ENCODE measurements at places on chromosomes 12 and 14.

DNA sequence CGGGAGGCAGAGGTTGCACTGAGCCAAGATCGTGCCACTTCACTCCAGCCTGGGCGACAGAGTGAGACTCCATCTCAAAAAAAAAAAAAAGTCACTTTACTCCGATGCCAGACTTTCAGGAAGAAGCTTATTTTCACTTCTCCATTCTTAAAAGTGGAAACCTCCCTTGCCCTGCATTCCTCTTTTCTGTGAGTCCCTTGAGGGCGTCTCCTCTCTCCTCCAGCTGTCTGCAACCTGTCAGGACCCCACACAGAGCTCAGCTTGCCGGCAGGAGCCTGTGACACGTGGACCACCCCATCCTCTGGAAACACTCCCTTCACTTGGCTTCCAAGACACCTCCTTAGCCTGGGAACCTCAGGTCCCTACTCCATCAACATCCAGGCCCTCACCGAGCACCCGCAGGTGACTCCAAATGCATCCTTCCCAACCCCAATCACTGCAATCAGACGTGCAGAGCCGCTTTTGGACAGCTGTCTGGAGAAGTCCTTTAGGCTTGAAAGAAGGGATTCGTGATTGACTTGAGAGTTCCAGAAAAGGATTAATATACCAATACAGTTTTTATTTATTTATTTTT, 34.3 kb downstream of the SLC15A4 start:
- no peak for DNase-seq

DNA sequence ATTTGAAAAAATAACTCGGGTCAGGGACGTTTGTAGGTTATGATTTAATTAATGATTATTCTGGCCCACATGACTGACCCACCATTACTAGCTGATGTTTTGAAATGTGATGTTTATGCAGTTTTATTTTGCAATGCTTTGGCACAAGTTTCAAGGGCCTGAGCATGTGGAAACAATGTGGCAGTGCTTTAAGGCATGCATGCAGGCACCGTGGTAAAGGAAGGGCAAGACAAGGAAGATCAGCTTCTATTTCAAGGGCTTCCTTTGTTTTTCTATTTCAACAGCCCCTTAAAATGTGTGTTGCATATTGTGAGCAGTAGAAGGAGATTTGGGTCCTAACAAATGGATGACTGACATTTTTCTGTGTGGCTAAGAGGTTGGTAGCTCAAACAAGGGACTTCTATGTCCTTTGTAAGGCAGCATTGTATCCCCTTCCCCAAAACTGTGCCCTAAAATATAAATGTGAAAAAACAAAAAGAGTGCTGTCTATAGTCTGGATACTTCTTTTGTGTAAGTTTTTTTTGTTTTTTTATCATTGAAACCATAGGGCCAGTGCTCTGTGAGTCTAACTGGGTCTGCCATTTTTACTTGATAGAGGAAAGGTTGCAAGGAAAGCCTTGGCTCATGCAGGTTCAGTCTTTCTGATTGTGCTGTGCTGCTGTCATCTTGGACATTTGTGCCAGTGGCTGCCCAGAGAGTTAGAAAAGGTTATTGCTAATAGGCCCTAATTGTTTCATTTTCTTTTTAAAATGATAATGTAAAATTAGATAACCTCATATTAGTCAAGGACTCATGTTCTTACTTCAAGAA, 103.5 kb downstream of the FGD4 start:
- peak; percentile 94 for DNase-seq

DNA sequence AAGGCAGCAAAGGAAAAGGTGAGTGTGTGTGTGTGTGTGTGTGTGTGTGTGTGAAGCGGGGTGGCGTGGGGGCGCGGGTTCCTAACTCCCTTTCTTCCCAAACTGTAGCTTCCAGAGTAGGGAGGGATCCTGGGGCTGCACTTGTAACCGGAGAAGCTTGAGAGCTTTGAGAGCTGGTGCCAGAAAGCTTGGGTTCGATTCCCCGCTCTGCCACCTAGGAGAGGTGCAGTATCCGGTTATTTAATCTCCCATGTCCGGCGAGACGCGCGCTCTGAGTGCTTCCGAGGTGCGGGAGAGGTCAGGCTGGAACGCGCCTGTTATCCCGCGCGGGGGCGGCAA, 7.2 kb upstream of the RACGAP1 start:
- no peak for DNase-seq

GRCh38 chr14:68857516-68858070, 64.7 kb upstream of the ZFP36L1 start:
- no peak for DNase-seq

DNA sequence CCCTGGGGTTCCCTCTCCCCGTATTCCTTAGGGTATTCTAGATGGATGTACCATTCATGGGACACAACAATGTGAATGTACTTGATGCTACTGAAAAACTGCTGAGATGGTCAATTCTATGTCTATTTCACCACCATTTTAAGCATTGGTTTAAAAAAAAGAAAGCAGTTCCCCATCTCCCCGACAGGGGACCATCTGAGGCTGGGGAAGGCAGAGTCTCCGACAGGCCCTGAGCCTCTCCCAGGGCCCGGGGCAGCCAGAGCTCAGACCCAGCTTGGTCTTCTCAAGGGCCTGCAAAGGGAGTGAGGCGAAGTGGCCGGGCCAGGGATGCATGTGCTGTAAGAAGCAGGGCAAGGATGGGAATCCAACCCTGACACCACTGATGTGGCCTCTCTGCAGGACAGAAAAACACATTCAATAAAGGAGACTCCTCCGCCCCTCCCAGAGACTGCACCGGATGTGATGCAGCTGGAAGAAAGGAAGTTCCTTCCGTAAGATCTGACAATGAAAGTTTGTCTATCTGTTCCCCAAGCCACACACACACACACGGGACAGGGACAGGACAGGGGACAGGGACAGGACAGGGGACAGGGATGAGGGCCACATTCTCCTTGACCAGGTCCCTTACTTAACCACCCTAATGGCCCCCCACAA, 234.1 kb downstream of the BCL11B start:
- DNase-seq, result no peak

- DNase-seq, result peak; percentile 38
These were observed 5.3 kb downstream of the LRP1-AS start for GRCh38 chr12:57142121-57142520.

- no peak for DNase-seq
These were observed 277.9 kb upstream of the DCN start for GRCh38 chr12:91460469-91460868.

GRCh38 chr14:70655110-70655826, 13.6 kb downstream of the TTC9 start:
- peak; percentile 10 for DNase-seq

DNA sequence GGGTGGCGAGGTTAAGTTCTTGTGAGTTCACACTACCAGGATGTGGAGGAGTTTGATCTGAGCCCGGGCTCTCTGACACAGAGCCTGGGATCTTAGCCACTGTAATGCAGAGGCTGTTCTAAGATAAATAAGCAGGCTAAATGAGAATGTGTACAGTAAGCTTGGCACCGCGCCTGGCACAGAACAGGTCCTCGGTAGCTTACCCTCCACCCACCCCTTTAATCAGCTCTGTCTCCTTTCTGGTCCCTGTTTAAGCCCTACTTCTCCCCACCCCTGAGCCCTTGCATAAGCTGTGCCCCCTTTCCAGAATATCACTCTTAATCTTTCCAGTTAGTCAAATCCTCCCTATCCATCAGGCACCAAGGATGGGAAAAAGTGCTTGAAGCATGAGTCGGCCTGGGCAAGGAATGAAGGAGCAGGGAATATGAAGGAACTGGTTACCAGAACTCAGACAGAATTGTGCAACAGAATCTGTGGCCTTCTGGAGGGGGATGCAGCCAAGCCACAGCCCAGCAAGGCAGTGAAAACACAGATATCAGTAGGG, 32.8 kb upstream of the CMKLR1 start:
- peak; percentile 45 for DNase-seq

DNA sequence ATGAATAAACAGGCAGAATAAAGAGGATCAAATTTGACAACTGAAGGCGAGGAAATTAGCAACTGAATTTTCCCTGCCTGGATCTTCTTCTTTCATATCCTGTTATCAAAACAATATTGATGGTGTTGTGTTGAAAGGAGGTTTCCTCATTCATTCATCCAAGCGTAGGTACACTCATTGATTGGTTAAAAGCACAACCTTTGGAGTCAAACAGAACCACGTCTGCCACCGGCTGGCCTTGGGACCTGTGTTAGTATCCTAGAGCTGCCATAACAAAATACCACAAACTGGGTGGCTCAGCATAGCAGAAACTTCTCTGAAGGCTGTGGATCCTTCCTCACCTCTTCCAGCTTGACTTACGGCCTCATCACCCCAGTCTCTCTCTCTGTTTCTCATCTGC, 268.6 kb upstream of the PWP1 start:
- no peak for DNase-seq

- DNase-seq, result no peak
These were observed 106.0 kb downstream of the CCDC91 start for GRCh38 chr12:28296287-28296686.

- DNase-seq, result no peak
These were observed 130.9 kb downstream of the DENND5B start for GRCh38 chr12:31460024-31460423.

- DNase-seq, result no peak
These were observed 1.0 kb downstream of the MPHOSPH9 start for GRCh38 chr12:123231931-123232330.

DNA sequence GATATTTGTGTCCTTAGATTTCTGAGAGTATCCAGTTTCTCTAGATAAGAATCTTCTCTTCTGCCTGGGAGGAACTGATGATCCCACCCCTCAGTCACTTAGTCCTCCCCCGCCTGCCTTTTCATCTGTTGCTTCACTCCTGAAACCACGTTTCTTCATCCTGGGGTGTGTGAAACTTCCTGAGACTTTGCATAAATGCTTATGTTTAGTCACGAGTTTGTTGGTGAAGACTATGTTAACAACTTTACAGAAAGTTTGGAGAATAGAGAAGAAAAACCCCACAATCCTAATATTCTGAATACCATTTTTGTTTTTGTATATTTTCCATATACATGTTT, 33.2 kb downstream of the MARK3 start:
- peak; percentile 85 for DNase-seq

GRCh38 chr12:67173258-67173657, 95.9 kb upstream of the CAND1 start:
- no peak for DNase-seq

DNA sequence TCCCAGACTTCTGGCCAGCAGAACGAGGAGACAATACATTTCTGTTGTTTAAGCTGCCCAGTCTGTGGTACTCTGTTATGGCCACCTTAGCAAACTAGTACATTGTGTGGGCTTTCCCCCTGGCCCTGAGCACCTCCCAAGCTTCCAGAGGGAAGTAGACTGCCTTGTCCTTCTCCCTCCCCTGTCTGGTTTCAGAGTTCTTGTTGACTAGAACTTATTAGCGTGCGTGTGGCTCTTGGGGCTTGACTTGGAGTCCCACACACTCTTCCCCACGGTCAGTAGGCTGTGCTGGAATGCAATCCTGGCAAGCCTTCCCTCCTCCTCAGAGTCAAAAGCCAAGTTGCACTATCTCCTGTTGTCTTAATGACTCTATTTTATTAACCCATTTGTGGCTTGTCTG, 27.7 kb downstream of the FBLN5 start:
- peak; percentile 60 for DNase-seq

DNA sequence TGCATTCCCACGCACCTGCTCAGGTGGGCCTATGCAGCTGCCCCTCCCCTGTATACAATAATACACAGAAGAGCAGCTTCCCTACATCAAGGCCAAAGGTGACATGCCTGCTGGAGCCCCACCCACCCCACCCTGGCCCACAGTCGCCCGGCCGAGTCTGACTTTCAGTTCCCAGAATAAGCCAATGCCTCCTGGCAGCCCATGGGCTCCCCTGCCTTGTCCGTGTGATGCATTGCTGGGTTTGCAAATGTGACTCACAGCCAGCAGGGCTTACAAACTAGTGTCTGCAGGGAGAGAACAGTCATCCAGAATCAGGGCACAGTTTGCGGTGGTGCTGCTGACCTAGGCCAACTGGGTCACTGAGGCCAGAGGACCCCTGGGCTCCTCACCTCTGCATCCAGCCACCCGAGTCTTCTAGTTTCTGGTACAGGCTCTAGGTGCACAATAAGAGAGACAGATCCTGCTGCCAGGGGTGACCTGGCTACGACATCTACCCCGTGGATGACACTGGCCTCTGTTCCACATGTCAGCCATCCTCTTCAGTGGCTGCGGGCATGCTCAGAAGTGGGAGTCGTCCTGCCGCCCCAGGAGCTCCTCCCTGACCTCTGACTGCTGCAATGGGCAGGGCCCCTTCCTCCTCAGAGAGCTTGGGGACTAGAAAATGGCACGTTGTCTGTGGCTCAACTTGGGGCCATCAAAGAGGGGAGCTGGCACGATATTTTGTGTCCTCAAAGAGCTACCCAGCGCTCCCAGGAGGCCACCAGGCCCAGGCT, 84.5 kb downstream of the CHGA start:
- peak; percentile 49 for DNase-seq

GRCh38 chr14:49867831-49868719, 15.5 kb upstream of the NEMF start:
- DNase-seq, result peak; percentile 94

- no peak for DNase-seq
These were observed 179.3 kb downstream of the ADCK1 start for GRCh38 chr14:77979171-77979570.

Measured in fibroblast of pulmonary artery (primary cell).